Activated CD4-positive, alpha-beta T cell treated with anti-CD3 and anti-CD28 coated beads, Interleukin-2, amount 50 U/mL, for 4 hours (primary cell): ENCODE measurements at places on chromosomes 16 and 17.

DNA sequence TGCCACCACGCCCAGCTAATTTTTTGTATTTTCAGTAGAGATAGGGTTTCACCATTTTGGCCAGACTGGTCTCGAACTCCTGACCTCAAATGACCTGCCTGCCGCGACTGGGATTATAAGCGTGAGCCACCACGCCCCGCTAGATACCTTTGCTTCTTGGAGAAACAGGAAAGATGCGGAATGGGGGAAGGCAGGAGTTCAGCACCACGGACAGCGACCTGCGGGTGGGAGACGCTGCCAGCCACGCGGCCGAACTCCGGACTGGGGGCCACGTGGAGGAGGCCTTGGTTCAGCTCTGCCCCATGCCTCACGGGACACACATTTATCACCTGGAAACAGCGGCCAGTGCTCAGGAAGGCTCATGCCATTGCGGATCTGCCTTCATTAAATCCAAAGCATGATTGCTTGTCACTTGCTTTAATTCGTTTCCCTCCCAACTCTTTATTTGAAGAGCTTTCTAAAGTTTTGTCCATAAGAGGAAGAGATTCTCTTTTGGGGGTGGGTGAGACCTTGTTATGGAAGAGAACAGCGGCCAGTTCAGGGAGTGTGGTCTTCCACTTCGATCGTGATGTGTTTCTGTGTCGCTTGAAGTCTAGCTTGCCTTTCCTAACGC is 219.9 kb downstream of the ENGASE start:
- DNase-seq, result no peak

- DNase-seq, result no peak
These were observed 448.9 kb upstream of the ERCC4 start for GRCh38 chr16:13471036-13471435.

DNA sequence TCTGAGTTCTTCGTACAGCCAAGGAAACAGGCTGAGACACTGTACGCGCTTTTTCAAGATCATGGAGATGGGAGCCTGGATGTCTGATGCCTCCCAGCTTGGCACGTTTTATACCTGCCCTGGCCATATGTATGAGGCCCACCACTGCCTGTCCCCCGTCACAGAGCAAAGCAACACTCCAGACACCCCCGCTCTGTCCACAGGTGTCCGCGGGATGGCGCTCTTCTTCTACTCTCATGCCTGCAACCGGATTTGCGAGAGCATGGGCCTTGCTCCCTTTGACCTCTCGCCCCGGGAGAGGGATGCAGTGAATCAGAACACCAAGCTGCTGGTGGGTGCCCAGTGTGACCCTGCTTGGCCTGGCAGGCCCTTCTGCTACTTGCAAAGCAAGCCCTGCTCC is 39.8 kb upstream of the POLR3E start:
- DNase-seq, result no peak

DNA sequence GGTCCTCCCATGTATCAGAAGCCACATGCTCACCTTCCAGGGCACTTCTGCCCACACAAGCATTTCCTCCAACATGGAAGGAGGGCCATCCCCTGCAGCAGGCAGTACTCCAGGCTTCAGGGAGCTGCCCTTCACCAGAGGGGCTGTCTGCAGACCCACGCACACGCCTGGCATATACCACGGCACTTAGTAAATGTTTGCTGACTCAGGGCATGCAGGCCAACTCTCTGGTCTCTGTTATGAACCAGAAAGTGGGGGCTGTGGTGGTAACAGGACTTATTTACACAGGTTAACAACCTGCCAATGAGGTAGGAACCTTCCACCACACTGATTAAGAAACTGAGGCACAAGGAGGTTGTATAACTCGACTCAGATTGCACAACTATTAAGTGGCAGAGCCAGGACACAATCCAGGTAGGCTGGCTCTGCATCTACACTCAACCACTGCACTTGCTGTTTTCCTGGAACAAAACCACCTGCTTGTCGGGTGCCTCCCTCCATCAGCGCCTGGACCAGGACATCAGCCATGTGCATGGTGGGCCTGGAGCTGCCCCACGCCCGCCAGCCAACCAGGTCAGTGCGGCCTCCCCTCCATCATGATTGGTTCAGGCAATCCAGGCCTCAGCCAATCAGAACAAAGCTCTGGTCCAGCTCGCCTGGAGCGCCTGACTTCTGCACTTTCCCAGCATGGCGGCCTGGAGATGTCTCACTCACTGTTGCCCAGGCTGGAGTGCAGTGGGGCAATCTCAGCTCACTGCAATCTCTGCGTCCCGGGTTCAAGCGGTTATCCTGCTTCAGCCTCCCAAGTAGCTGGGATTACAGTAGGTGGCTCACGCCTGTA is 19.2 kb downstream of the ACTG1 start:
- DNase-seq, result no peak

DNA sequence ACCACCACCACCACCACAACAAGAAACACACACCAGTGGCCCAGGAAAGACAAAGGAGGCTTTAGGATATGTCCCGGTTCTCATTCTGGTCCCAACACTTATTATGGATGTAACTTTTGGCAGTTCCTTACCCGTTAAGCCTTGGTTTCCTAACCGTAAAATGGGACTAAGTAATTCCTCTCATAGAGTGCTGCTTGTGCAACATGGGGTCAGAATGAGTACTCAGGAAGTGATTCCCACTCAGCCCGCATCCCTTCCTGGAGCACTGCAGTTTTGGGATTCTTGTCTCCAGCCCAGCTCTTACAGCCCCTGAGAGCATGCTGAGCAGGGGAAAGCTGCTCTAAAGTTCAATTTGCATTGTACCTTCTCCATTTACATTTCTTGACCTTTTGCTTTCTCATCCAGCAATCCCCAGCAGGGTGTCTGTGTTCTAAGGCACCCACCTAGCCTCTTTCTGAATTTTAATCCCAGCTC is 262.6 kb downstream of the PRKCA start:
- DNase-seq, result no peak

DNA sequence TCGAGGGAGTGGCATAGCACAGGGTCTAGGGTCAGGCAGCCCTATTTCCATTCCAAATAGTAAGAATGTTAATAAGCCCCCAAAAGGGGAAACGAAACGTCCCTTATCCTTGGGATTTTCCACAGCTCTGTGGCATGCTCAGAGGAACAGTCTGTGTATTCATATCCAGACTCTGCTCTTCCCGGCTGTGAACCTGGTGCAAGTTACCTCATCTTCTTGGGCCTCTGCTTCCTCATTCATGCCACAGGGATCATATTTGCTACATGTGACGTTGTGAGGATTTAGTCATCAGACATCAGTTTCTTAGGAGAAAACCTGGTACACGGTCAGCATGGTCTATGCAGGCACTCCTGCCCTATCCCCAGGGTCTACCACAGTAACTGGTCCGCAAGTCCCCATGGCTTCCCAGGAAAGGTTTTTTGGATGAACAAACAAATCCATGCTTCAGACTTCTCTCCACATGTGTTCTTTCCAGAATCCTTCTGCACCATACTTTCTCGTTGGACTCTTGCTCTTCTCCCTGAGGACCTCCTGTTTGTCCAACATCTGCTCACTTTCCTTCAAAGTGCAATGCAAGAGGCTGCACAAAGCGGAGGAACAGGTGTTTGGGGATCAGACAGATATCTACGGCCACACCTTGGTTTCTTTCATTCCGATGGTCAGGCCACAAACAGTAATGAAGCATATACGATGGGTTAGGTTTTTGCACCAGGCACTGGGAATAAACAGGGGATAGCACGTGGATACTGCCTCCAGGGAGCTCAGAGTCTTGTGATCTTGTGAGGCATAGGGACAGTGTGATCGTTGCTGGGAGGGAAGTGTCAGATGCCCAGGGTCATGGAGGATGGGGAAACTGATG is 17.7 kb downstream of the GLP2R start:
- DNase-seq, result no peak

- DNase-seq, result no peak
These were observed 4.7 kb downstream of the DYNC1LI2 start for GRCh38 chr16:66746682-66747081.

DNA sequence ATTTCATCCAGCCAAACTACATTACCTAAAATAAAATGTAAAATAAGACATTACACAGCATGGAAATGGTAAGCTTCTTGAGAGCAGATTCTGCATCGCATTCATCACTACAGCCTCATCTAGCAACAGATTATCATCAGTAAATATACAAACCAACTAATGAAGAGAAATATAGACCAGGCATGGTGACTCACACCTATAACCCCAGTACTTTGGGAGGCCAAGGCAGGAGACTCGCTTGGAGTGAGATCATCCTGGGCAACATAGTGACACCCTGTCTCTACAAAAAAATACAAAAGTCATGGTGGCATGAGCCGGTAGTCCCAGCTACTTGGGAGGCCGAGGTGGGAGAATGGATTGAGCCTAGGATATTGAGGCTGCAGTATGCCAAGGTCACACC is 19.9 kb downstream of the NCBP3 start:
- DNase-seq, result no peak

DNA sequence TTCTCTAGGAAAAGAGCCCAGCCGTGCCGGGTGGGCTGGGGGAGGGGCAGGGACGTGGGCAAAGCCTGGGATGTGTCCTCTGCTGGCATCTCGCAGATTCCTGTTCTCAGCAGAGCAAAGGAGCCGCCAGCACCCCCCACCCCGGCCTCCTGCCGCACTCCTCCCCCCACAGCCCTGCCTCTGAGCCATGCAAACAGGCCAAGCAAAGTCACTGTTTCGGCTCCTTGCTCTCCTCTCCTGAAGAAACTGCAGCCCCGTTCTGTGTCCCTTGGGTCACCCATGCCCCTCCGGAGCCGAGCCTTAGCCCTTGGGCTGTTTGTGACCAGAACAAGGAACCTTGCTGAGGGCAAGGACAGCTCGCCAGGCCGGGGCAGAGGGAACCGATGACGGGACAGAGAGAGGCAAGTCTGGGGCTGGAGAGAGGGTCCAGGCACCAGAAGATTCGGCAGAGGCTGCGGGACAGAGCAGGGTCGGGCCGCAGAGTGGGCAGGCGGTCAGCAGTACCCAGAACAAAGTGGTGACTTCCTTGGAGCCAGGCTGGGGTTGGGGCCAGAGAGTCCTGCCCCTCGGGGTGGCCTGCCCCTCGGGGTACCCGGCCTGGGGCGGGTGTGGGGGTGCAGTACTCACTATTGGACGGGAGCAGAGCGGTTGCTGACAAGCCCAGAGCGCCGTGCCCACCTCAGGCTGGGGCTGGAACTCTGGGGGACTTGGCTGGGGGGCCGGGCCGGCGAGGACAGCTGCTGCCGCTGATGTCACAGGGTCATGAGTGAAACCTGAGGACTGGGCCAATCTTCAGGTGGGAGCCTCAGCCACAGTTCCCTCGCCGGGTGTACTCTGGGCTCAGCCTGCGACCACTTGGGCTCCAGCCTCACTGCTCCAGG is 9.2 kb upstream of the PRR29 start:
- no peak for DNase-seq

- DNase-seq, result peak; percentile 38
These were observed 45.0 kb upstream of the NACA2 start for GRCh38 chr17:61635913-61636432.

DNA sequence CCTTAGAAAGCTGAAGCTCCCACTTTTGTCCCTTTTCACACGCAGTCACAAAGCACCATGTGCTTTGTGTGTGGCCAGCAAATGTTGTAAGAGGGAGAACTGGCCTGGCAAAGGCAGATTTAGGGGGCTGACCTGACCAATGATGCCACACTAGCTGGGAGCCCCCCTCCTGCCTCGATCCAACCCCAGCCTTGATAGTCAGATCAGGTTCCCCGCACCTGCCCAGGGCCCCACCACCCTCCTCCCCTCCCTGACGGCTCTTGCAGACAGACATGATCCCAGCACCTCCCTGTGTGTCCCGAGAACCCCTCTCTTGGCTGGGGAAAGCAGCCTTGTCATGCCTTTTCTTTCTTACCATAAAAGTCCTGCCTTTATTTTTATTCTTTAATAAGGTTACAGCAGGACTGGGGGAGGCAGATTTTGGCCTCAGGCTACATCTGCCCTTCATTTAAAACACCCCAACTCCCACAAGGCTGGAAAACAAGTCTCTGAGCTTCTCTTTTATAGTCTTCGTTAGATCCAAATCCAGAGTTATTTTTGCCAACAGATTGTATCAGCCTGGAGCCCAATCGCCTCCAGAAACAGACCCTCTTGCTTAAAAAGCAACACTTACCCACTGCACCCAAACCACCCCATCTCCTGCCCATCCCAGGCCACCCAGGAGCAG is 201.8 kb upstream of the CDH5 start:
- DNase-seq, result no peak

DNA sequence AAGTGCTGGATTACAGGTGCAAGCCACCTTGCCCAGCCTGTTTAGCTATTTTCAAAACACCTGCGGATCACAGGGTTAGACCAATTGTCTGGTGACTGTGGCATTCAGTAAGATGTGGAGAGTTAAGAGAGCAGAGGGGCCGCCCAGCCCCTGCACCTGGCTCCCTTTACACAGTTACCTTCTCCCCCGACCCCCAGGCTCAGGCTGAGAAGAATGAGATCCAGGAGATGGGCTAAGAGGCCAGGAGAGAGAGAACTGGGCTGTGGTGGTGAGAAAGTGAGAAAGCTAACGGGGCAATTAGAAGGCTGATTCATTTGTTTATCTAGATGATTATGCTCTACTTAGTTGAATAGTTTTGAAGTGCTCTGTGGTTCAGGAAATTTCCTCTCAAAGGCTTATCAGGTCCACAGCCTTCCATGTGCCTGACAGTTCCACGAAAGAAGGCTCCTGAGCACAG is 67.8 kb upstream of the AXIN2 start:
- no peak for DNase-seq

GRCh38 chr16:76650582-76650981 is 373.4 kb downstream of the CNTNAP4 start:
- DNase-seq, result no peak

DNA sequence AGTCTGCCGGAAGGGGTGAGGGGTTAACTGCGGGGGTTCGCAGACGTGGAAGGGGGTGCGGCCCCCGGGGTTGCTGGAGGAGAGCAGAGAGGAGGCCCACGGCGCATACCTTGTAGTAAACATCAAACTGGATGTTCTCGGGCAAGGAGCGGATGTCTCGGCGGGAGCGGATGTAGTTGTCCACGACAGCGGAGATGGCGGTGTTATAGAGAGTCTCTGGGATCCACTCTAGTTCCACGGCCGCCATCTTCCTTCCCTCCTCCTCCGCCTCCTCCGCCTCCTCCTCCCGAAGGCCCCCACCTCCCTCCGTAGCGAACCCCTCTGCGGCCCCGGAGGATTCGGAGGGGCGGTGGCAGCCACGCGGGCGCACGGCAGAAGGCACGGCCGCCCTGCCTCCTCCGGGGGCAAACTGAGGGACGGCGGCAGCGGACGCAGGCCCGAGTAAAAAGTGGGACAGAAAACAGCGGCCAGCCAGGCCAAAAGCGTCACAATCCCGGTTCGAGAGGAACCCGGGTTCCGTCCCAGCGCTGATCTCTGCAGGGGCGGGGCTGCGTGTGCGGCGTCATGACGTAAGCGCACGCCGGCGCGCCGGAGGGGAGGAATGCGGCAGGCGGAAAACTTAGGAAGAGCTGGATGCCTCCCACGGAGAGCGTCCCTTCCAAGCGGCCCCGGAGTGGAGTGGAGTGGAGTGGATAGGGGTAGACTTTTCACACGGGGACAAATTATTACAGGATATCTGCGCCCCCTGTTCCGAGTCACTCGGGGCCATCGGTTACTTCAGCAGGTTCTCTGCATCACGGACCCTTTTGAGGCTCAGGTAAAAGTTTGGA is at the start of gene APPBP2:
APPBP2 (minus strand) TSS at position 558 of the 830 bp plus-strand sequence; CDS start at position 247, 311 bp downstream.
- DNase-seq, result peak; percentile 61
